ENCODE measurements at places on chromosomes 5 and 9. TPM values are rescaled to one million over a fixed set of nuclear protein-coding genes. Genes with fewer than 3 reads are reported as not detected.

DNA sequence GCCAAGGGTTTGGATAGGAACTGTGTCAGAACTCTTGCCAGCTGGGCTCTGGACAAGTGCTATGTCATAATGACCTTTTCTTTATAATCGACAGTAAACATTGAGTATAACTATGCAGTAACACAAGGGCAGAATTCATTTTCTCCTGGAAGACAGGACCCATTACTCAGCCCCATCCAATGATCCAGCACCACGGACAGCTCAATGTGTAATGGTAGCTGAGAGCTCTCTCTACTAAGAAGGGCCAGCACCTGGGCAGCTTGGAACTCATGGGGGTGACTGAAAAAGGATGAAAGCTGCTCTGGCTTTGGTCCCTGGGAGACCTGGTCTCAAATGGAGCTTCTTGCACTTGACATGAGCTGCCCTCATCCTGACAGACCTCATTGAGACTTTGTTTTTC lies 347.8 kb downstream of the TRIM32 start:
- no peak for ATAC-seq

DNA sequence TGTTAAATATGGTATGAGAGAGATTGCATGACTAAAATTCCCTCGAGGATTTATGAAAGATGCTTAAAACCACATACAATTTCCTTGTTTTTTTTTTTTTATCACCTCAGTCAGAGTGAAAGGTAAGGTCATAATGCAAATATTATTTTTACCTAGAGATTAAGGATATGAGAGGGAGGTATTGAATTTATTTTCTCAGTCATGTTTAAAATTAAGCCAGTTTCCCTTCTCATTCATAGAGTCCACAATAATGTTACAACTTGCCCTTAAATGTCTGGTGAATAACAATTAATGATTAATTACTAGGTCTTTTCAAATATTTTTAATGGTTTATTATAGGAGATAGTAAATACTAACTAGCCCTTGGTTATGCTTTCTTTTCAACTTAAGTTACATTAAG lies 144.9 kb upstream of the HAPLN1 start:
- ATAC-seq, result no peak

GRCh38 chr5:115842089-115842935 lies 577 bp downstream of the AP3S1 start:
- ATAC-seq, result peak; percentile 69

- no peak for ATAC-seq
Measured at GRCh38 chr5:43889233-43889632, 286.3 kb downstream of the NNT start.

- no peak for ATAC-seq
Measured at GRCh38 chr9:77943057-77943456, 88.6 kb downstream of the GNAQ start.

GRCh38 chr9:108300306-108301287 lies 555.2 kb downstream of the ACTL7B start:
- no peak for ATAC-seq

DNA sequence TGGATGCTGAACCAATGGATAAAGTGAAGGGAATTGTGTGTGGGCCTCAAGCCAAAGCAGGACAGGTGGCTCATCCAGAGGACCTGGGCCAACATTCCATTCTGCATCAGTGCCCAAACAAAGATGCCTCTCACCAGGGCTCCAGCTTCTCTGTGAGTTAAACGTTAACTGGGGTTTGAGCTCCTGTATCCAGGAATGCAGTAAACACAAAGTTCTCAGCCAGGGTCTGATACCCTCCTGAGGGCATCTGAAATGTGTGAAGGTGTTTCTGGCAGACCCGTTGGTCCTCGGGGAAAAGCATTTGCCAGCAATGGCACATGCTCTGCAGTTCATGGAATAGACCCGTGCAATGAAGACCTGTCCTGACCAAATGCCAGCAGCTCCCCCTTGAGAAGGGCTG lies 33.9 kb upstream of the AOPEP start:
- no peak for ATAC-seq

Gene FBXL7
- total RNA-seq, result 27.7 TPM

Gene BTNL3
- not detected for total RNA-seq

Gene URM1
- total RNA-seq, result 33.3 TPM

Gene SPATA31C1
- total RNA-seq, result not detected

All from gastroesophageal sphincter (tissue), 4 donors.